ENCODE measurements at places on chromosomes 3 and 15.

DNA sequence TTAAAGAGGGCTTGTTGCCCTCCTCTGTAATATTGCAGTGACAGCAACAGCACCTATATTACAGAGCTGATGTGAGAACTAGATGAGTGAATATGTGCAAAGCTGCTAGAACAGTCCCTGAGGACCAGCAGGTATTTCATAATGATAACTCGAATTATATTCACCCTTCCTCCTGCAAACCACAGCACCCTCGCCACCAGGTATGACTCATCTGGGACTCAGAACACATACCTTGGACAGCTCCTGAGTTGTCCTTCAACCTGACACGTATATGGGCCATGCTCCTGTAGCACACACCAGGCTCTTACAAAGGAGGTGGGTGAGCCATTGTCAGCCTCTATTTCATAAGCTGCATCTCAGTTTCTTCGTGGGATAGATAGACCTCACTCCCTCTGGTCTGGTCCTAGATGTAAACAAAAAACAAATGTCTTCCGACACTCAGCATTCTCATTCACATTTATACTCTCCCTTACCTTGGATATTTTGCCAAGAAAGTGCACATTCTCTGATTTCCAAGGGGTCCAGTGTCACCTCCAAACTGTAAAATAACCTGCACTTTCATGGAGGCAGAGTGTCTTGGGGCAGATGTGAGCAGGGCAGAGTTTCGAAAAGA, 124.5 kb downstream of the TLE3 start:
- DNase-seq, result peak; percentile 79

- DNase-seq, result no peak
These were observed 47.5 kb downstream of the FOXL2 start for GRCh38 chr3:138899351-138899991.

- no peak for DNase-seq
These were observed 249.1 kb upstream of the MCTP2 start for GRCh38 chr15:93982226-93982727.

DNA sequence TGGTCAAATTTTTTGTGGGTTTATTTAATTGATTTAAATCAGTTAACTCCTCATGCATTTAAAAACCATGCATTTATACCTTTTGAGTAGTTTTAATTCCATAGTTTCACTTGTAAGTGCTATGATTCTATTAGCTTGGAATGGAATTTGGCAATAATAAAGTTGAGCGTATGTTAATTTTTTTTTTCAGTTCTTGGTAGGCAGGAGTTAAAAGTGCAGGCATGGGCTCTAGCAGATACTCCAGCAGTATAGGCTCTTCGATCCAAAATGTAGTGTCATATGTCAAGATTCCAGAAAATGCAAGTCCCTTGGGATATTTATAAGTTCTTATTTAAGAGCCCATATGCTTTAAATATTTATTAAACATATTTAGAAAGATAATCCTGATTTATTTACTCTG, 70.3 kb downstream of the LYSMD4 start:
- DNase-seq, result no peak

DNA sequence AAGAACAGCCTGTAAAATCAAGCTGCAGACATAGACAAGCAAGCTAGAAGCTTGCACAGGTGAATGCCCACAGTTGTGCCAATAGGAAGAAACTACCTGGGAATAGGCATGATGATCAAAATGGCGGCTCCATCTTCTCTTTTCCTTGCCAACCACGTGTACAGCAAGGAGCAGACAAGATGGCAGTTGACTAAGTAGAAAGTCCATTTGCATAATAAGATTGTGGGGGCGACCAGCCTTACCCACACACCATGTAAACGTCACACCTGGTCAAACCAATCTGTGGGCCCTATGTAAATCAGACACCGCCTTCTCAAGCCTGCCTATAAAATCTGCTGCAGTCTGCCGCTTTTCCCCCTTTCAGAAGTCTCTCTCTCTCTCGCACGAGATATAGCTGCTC, 25.1 kb upstream of the ANKRD34C start:
- no peak for DNase-seq

DNA sequence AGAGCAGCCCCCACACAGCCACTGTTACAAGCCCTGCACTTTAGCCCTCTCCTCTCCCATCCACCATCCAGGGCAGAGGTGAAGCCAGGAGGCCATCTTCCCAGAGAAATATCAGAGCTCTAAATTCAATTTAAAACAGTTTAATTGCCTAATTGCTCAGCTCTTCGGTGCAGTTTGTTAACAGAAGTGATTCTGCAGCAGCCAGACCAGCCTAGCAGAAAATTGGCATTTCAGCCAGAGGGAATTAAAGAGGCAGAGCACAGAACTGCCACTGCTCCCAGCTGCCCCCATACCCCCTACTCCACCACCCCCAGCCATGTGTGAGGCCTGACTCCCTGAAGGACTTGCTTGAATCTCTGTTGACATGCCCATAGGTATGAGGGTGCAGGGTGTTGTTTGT, 38.5 kb downstream of the TPRA1 start:
- no peak for DNase-seq

- no peak for DNase-seq
These were observed 15.4 kb downstream of the CHST14 start for GRCh38 chr15:40486066-40486770.

DNA sequence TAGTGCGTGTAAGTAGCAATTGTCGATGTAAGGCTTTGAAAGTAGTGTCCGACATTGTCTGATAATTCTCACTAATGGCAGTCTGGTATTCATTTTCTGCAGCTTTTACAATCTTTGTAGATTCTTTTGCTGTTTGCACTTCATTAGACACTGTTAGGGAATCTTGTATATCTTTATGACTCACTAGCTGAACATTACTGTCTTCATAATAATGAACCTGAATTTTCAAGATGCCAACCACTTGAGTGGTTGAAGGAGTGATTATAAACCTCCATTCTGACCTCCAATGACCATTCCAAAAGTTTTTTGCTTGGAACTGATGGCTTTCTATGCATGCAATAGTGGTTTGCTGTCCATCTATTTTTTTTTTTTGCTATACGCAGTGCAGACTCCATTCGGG, 76.4 kb upstream of the MFGE8 start:
- DNase-seq, result peak; percentile 92

DNA sequence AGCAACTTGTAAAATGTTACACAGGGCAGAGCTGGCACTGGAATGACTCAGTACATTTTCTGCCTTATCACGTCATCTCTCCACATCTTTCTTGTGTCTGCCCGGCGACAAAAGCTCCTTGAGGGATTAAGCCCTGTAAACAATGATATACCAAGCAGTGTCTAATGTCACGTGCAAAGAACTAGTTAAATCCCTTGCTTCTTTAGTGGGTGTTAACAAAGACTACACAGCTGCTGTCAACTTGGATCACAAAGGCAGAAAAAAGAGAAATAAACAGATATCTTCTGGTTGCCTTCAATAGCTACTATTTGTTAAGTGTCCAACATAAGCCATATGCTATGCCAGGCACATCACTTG, 48.1 kb upstream of the FRMD4B start:
- DNase-seq, result peak; percentile 40

DNA sequence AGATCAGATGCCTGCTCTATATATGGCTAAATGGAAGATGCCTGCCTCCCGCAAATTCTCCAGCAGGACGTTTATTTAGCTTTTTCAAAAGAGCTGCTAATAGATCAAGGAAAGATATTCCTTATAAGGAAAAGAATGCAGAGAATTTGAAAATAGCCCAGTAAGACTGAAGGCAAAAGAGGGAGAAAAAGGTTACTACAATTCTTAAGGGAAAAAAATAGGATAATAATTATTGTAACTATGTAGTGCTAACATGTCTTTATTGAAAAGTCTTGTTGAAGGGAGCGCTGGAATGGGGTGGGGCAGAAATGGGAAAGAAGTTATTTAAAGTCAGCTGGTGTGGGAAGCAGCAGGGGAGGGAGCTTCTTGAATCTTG, 2.9 kb downstream of the TPM1 start:
- no peak for DNase-seq

DNA sequence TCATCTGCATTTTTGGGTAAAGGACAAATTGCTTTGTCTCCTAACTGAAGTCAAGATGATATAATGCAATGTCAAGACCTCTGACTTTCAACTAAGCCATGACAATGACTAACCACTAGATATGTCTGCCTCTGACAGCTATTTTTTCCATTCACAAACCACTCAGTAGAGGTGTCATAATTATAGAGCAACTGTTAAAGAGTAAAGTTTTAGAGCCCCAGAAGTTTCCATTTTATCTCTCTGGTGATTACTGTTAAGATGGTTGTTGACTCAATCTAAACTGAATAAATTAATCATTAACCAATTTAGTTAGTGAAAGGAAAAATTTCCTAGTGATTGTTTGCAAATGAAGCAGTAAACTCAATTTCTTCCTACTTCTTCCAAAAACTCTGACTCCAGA, 779.9 kb downstream of the GRM7 start:
- no peak for DNase-seq

- DNase-seq, result peak; percentile 54
These were observed 19.1 kb upstream of the XYLB start for GRCh38 chr3:38327335-38328009.

DNA sequence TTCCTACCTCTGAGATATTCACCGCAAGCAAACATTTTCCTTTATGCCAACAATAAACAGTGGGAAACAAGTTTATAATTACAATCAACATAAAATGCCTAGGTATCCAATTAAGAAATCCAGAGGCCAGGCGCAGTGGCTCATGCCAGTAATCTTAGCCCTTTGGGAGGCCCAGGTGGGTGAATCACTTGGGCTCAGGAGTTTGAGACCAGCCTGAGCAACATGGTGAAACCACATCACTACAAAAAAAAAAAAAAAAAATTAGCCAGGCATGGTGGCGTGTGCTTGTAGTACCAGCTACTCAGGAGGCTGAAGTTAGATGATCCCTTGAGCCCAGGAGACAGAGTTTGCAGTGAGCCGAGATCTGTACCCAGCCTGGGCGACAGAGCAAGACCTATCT, 17.3 kb downstream of the TBC1D2B start:
- DNase-seq, result peak; percentile 64

DNA sequence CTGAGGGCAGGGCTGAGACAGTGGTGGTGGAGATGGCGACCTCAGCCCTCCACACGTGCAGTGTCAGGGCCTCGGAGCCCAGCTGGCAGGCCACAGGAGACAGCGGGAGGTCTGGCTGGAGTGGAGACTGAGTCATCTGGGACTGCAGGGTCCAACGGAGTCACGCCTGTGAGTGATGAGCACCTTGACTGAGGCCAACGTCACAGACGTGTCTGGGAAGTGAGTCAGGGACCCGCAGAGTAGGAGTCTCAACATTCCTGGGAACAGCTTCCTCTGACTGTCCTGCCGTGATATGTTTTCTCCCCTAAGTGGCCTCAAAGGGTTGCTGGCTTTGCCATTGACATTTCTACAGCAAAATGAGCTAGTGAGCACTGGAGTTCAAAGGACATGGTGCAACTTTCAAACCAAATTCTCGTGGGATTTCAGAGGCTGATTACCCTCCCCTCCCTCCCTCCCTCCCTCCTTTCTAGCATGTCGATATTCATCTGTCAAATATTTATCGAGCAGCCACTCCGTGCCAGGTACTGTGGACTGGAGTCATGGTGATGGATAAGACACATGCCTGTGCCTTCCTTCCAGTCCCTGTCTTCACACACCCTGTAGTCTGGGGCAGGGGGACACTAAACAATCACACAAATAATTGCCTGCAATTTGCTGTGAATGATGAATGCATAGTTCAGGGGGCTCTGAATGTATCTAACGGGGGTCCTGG, 53.3 kb upstream of the AMOTL2 start:
- DNase-seq, result peak; percentile 96

GRCh38 chr15:61049934-61050333, 179.2 kb downstream of the RORA start:
- peak; percentile 85 for DNase-seq

Data from amniotic epithelial cell (primary cell).